SK-N-SH treated with all-trans-retinoic acid at 6 μM for 48 hours (cell line): ENCODE measurements at places on chromosomes 3 and 15.

- ATAC-seq = peak; percentile 69
Observed at GRCh38 chr3:73772076-73772886, 147.5 kb upstream of the PDZRN3 start.

GRCh38 chr3:38126121-38126892, 10.6 kb downstream of the ACAA1 start:
- ATAC-seq = no peak

DNA sequence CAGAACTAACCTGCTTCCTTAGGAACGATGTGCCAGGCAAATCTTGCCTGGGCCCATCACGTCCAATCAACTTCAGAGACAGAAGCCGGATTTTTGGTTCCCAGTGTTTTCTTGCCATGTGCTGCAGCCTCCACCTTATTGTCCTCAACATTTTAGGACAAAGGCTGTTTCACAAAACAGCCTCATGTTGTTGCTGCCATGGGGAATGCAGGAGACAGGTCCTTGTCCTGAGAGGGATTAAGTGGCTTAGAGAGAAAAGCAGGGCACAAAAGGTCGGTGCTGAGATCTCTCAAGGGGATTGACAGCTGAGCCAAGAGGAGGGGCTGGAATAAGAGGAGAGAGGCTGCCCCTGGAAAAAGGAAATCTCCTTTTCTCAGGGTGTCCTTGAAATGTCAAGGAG, 11.3 kb upstream of the NMNAT3 start:
- ATAC-seq = no peak

GRCh38 chr15:92951800-92952457, 51.8 kb downstream of the CHD2 start:
- ATAC-seq = no peak

DNA sequence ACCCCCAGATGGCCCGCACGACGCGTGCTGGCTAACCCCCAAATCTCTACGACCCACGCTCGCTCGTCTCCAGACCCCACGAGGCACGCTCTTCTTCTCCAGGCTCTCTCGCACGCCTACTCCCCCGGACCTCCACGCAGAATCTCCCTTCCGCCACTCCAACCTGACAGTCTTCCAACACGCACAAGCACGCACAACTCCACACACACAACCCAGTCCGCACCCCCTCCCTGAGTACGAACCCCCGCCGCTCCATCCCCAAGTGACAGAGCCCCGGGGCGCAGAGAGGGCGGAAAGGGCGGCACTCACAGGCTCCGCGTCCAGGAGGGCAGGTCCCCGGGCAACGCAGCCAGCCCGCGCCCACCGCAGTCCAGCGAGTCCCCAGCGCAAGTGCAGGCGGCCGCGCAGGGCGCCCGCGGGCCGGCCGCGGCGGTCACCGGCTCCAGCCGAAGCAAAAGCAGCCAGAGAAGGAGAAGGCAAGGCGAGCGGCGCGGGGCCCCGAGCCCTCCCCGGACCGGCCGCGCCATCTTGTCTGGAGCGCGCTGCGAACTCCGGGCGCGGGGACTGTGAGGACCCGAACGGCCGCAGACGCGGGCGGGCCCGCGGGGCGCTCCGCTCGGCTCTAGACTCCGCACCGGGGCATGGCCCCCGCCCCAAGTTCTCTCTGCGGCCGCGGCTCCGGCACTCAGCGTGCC, 794 bp downstream of the LRIG1 start:
- no peak for ATAC-seq

GRCh38 chr15:45205192-45205591, 17.4 kb upstream of the SHF start:
- ATAC-seq = peak; percentile 54

GRCh38 chr3:48222616-48223513, at the start of gene CAMP:
Gene CAMP, plus strand, starts transcription at chr3:48223495. Its CDS starts 17 bp downstream, at chr3:48223512.
- no peak; the same call in 2 of the 3 replicates for ATAC-seq

DNA sequence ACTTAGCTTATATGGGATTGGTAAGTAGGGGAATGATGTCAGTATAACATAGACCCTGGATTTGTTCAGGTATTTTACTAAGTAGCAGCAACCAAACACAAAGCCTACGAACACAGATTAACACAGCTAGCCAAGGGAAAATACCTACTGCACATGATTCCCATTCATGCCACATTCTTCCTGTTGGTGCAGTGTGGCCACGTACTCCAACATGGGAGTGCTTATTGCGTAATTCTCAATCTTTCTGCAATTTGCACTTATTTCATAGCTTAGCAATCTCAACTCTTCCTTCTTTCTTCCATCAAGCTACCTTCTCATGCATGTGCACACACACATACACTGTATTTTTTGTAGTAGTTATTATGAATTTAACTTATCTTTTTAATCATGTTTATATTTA, 186.8 kb downstream of the IL5RA start:
- ATAC-seq = no peak

GRCh38 chr3:70247955-70248354, 64.5 kb downstream of the MDFIC2 start:
- ATAC-seq = no peak

- peak; percentile 36 for ATAC-seq
Observed at GRCh38 chr3:39501968-39502837, 34.7 kb downstream of the MOBP start.

GRCh38 chr3:32867954-32868353, 50.2 kb downstream of the TRIM71 start:
- no peak for ATAC-seq

GRCh38 chr15:29821416-29822099, 710 bp downstream of the TJP1 start:
- ATAC-seq = peak; percentile 78

- no peak for ATAC-seq
Observed at GRCh38 chr3:114714237-114714636, 420.4 kb downstream of the TIGIT start.

GRCh38 chr15:58447271-58448010, 15.7 kb downstream of the LIPC start:
- no peak for ATAC-seq

DNA sequence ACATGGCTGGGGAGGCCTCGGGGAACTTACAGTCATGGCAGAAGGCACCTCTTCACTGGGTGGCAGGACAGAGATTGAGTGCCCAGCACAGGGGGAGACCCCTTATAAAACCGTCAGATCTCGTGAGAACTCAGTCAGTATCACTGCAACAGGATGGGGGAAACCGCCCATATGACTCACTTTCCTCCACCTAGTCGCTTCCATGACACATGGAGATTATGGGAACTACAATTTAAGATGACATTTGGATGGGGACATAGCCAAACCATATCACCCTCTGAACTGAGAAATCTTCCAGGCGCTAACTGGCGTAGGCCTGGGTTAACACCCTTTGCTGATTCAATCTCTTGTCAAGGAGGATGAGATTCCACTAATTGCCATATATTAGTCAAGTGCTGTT, 392.3 kb downstream of the FEZF2 start:
- ATAC-seq = no peak

DNA sequence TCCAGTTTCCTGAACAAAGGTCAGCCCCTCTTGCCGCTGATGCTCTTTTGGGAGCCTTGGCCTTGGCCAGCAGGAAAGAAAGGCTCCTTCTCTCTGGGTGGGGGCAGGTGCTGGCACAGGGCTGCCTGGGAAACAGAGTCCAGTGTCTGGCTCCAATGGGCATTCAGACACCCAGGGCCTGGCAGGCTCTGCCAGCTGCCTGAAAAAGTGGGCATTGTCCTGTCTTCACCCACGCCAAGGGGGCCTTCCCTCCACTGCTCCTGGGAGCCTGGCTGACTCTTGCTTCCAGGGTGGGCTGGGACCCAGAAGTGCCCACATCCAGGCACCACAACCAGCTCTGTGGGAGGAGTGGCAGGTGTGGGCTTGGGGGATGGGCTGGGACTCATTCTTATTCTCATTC, 62.7 kb downstream of the RHCG start:
- no peak for ATAC-seq

- no peak for ATAC-seq
Observed at GRCh38 chr3:152243721-152244516, 24.8 kb upstream of the MBNL1 start.

GRCh38 chr3:28132941-28133340, 108.5 kb upstream of the CMC1 start:
- no peak for ATAC-seq

- ATAC-seq = peak; percentile 74
Observed at GRCh38 chr3:161349529-161350312, 21.6 kb downstream of the SPTSSB start.
